ENCODE measurements at places on chromosomes 7 and 10. TPM values are rescaled to one million over a fixed set of nuclear protein-coding genes. Genes with fewer than 3 reads are reported as not detected.
A peak's percentile ranks its signal among the peaks of the same experiment; 100 is the strongest.

DNA sequence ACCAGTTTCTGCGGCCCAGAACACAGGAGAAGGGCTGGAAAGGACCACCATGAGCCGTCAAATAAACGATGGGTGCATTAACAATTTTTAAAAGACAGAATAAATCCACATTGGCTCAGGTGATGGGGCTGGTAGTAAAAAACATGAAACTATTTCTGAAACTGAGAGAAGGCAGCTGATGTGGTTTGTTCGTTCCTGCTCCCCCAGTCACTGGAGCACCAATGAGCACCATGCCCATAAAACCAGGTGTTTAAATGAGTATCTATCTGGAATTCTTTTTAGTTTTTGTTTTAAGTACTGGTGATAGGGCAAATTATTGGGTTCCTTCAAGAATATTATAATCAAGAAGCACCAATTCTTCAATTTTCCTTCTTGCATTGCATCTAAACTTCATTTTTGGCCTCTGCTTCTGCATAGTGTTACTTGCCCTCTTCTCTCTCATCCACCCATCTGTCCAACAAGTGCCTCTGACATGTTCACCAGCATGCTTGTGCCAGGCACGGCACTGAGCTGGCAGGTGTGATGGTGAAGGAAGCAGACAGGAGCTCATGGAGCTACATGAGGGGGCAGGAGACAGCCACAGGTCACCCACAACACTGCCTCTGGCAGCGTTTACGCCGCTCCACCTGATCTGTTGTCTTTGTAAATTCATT lies 65.5 kb downstream of the LARP4B start:
- H3K27me3 ChIP-seq, result no peaks in the 10 kb centered on the region
- peaks cover 19% of the 10 kb centered on the region for H3K4me1 ChIP-seq
- DNase-seq, result no peak
- peaks cover 70% of the 10 kb centered on the region for H3K36me3 ChIP-seq
- no peak overlapping the region for H3K4me3 ChIP-seq

DNA sequence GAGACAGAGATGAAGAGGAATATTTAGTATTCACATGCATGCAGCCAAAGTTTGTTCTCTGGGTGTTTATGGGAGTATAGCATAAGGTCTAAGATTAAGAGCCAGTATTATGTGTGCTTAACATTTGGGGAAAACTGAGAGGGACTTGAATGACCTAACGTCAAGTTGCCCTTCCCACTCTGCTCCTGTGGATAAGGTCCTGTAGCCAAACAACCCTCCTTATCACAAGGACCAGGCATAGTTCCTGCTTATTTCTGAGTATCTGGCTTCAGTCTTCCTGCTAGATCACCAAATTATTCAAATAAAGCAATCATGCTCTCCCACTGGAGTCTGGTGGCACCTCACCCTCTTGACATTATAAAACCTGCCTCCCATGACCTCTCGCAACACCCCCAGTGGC lies 137.9 kb upstream of the SEMA3E start:
- no peaks in the 10 kb centered on the region for H3K36me3 ChIP-seq
- no peak for DNase-seq
- no peak overlapping the region for H3K4me3 ChIP-seq

DNA sequence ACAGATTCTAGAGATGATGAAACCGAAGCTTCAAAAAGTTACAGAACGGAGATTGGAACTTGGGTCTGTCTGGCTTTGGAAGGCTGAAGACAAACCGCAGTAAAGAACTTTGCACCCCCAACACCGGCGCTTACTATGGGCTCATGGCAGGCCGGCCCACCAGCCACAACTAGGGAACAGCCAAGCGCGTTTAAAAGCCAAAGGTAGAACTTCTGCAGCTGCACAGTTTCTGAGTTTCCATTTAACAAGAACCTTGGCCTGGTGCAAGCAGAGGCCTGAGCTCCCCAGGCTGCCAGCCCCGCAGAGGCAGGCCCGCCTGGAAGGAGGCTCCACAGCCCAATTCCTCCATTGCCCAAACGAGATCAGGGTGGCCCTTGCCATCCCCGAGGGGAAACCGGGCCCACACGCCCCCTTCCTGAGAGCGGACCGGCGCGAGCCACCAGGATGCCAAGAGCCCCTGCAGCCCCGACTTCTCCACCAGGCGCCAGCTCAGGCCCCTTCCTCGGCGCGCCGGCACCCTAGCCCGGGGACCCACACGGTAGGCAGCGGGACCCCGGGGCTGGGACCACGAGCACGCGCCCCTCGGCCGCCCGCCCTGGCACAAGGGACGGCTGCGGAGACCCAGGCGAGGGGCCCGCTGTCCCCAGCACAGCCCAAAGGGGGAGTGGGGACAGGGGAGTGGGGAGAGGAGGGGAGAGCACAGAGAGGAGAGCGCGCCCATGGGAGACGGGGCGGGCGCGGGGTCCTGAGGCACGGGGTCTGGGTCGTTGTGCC lies 566 bp downstream of the MAD1L1 start:
- H3K4me3 ChIP-seq, result peak overlapping the region; percentile 89
- peaks cover 54% of the 10 kb centered on the region for H3K4me1 ChIP-seq
- no peak for DNase-seq
- H3K36me3 ChIP-seq, result peaks cover 45% of the 10 kb centered on the region

DNA sequence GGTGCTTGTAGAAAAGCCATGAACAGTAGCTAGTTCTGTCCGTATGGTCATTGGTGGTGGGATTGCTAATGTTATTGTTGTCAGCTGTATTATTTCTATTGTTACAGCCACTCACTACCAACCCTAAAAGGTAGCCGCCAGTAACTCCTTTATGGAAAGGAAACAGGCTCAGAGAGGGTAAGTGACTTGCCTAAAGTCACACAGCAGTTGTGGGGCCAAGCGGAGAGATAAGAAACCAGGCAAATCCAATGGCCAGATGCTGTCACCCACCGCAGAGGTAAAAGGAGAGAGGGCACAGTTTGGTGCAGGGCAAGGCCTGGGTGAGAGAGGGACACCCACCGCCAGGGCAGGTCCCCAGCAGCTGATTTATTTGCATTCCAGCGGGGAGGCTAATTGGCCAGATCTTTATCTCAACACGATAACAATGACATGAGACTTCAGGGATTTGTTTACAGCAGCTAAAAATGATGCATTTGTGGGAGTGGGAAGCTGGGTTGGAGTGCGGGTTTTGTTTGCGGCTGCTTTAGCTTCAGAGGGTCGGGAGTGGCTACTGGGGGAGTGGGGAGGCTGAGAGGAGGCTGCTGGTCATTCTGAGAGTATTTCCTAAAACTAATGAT lies 8.6 kb upstream of the NKX2-3 start:
- H3K27ac ChIP-seq, result no peak overlapping the region
- DNase-seq, result no peak
- no peak overlapping the region for H3K4me3 ChIP-seq
- H3K27me3 ChIP-seq, result peaks cover 74% of the 10 kb centered on the region
- no peaks in the 10 kb centered on the region for H3K36me3 ChIP-seq

GRCh38 chr7:94389381-94389780 lies 5.3 kb upstream of the COL1A2 start:
- H3K27ac ChIP-seq, result no peak overlapping the region
- no peak overlapping the region for H3K4me3 ChIP-seq
- DNase-seq, result no peak
- peaks cover 21% of the 10 kb centered on the region for H3K27me3 ChIP-seq

- no peak overlapping the region for H3K4me3 ChIP-seq
- H3K36me3 ChIP-seq, result no peaks in the 10 kb centered on the region
- H3K27me3 ChIP-seq, result no peaks in the 10 kb centered on the region
- H3K27ac ChIP-seq, result no peak overlapping the region
- no peaks in the 10 kb centered on the region for H3K4me1 ChIP-seq
- DNase-seq, result no peak
Measured at GRCh38 chr10:62726142-62726541, 78.4 kb upstream of the ADO start.

DNA sequence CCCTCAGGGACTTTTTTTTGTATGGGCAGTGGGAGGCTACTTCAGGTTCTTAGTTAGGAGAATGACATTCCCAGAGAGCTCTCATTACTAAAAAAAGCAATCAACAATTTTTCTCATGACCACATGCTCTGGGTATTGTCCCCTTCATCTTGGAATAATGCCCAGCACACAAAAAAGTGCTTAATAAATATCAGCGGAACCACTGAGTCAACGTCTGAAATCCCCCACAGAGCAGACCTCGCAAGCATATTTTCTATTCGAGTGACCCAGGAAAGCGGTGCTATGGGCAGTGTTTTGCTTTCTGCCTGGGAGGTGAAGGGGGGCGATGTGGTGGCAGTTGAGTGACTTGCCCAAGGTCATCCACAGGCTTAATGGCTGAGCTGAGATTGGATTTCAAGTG lies 493.4 kb upstream of the ZMIZ1 start:
- no peaks in the 10 kb centered on the region for H3K27me3 ChIP-seq
- no peak overlapping the region for H3K27ac ChIP-seq
- H3K36me3 ChIP-seq, result no peaks in the 10 kb centered on the region
- peaks cover 18% of the 10 kb centered on the region for H3K4me1 ChIP-seq
- DNase-seq, result no peak

- H3K36me3 ChIP-seq, result no peaks in the 10 kb centered on the region
- peaks cover 12% of the 10 kb centered on the region for H3K27me3 ChIP-seq
- H3K4me1 ChIP-seq, result no peaks in the 10 kb centered on the region
- DNase-seq, result no peak
Measured at GRCh38 chr7:50504646-50505546, 54.7 kb upstream of the FIGNL1 start.

GRCh38 chr7:44438816-44439215 lies 51.6 kb downstream of the NUDCD3 start:
- no peak overlapping the region for H3K27ac ChIP-seq
- H3K27me3 ChIP-seq, result no peaks in the 10 kb centered on the region
- H3K4me1 ChIP-seq, result peaks cover 21% of the 10 kb centered on the region
- no peak for DNase-seq

DNA sequence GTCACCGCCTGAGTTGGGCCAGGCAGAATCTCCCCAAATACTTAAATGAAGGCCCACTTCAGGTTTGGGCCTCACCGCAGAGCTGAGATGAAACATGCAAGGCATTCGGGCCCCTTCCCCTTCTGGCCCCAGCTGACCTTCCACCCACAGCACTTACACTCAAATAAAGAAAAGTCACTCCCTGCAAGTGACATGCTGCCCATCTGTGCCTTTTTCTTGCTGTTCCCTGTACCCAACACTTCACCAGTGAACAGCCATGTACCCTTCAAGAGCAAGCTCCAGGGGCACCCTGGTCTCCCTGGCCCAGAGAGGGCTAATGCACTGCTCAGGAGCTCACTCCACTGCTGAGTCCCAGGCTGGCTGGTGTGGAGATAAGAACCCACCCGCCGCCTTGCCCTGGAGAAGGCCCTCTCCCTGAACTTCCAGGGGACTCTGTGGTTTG lies 40.7 kb downstream of the ZCCHC24 start:
- no peak for DNase-seq
- no peaks in the 10 kb centered on the region for H3K36me3 ChIP-seq
- no peak overlapping the region for H3K27ac ChIP-seq
- H3K27me3 ChIP-seq, result no peaks in the 10 kb centered on the region
- no peaks in the 10 kb centered on the region for H3K4me1 ChIP-seq

DNA sequence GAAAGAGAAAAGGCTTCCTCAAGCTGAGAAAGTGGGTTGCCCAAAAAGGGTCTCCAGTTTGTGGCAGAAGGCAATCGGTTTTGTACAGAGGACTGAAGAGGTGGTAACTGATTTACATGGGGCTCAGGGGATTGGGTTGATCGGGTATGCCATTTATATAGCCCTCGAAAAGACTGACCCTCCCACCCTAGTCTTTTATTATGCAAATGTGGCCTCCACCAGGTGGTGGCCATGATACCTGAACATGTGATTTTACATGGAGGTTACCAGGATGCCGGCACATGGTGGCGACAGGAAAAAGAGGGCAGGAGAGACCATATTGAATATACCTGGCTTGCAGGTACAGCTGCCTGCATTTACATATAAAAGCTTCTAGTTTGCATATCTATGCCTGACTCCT lies 36.7 kb downstream of the ATE1 start:
- no peak overlapping the region for H3K4me3 ChIP-seq
- peaks cover 36% of the 10 kb centered on the region for H3K36me3 ChIP-seq
- no peaks in the 10 kb centered on the region for H3K27me3 ChIP-seq
- no peaks in the 10 kb centered on the region for H3K4me1 ChIP-seq

- no peak for DNase-seq
- peaks cover 11% of the 10 kb centered on the region for H3K4me1 ChIP-seq
Measured at GRCh38 chr10:102627291-102627735, 17.0 kb upstream of the TRIM8 start.

DNA sequence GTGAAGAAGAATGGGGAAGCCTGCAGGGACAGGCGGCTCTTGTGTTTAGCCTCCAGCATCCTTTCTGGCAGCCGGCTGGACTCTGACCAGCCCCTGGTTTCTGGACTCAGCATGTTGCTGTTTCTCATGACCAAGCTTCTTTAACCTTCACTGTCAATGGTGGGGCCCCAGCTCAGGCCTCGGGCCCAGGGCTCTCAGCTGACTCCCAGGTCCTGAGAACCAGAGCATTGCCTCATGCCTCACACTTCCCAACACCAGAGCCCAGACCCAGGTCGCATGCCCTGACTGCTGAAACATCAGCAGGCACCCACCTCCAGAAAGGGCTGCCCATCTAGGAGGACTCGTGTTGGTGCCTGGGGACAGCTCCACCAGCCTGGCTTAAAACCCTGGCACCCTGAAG lies 34.8 kb upstream of the FGFR2 start:
- no peak overlapping the region for H3K27ac ChIP-seq
- H3K4me1 ChIP-seq, result no peaks in the 10 kb centered on the region
- H3K27me3 ChIP-seq, result no peaks in the 10 kb centered on the region
- DNase-seq, result no peak

DNA sequence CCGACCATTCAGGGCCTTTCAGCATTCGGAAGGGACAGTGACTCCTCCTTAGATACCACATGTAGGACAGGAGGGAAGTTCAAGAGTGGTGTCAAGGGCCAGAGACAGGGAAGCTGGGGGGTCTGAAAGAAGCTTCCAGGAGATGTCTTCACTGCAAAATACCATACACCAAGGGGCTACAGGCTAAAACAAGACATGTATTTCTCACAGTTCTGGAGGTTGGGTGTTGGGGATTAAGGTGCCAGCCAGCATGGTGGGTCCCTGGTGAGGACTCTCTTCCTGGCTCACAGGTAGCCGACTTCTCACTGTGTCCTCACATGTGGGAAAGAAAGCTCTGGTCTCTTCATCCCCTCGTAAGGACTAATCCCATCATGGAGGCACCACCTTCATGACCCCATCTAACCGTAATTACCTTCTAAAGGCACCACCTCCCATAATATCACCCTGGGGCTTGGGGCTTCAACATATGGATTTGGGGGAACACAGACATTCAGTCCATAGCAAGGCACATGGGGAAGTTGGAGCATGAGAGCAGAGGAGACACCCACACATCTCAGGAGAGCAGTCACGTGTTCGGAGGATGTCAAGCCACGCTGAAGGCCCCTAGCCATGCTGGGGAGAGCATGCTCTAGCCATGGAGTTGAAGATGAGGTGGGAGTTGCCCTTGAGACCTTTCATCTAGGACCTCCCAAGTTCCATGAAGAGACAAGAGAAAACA lies 73.9 kb upstream of the GDF10 start:
- no peak for DNase-seq
- peaks cover 2% of the 10 kb centered on the region for H3K27me3 ChIP-seq
- H3K4me3 ChIP-seq, result no peak overlapping the region
- no peaks in the 10 kb centered on the region for H3K36me3 ChIP-seq

GRCh38 chr7:4103352-4104091 lies 578.6 kb upstream of the FOXK1 start:
- no peak overlapping the region for H3K27ac ChIP-seq
- no peak overlapping the region for H3K4me3 ChIP-seq
- H3K4me1 ChIP-seq, result no peaks in the 10 kb centered on the region
- no peaks in the 10 kb centered on the region for H3K36me3 ChIP-seq
- no peaks in the 10 kb centered on the region for H3K27me3 ChIP-seq

The ZNF282 gene
- 21.7 TPM for total RNA-seq

The UPK3BL2 gene
- 45.3 TPM for total RNA-seq

The KAZALD1 gene
- total RNA-seq, result 0.58 TPM

The PKD2L1 gene
- total RNA-seq, result not detected

The TMEM72 gene
- not detected for total RNA-seq

The KNDC1 gene
- 0.09 TPM for total RNA-seq

The GNGT1 gene
- not detected for total RNA-seq

The POMZP3 gene
- total RNA-seq, result 9.8 TPM

The IMMP2L gene
- total RNA-seq, result 28.5 TPM
